ENCODE measurements at places on chromosomes 7 and 10. TPM values are rescaled to one million over a fixed set of nuclear protein-coding genes. Genes with fewer than 3 reads are reported as not detected.

DNA sequence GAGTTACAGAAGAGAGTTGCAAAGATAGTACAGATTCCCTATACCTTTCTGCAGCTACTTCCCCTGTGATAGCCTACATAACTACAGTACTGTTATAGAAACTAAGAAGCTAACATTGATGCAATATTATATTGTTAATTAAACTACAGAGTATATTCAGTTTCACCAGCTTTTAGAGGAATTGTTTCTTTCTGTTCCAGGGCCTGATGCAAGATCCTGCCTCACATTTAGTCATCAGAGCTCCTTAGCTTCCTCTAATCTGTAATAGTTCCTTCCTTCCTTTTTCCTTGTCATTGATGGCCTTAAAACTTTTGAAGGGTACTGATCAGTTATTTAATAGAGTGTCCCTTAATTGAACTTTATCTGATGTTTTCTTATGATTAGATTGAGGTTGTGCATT lies 56.8 kb downstream of the SDHAF3 start:
- DNase-seq: no peak

DNA sequence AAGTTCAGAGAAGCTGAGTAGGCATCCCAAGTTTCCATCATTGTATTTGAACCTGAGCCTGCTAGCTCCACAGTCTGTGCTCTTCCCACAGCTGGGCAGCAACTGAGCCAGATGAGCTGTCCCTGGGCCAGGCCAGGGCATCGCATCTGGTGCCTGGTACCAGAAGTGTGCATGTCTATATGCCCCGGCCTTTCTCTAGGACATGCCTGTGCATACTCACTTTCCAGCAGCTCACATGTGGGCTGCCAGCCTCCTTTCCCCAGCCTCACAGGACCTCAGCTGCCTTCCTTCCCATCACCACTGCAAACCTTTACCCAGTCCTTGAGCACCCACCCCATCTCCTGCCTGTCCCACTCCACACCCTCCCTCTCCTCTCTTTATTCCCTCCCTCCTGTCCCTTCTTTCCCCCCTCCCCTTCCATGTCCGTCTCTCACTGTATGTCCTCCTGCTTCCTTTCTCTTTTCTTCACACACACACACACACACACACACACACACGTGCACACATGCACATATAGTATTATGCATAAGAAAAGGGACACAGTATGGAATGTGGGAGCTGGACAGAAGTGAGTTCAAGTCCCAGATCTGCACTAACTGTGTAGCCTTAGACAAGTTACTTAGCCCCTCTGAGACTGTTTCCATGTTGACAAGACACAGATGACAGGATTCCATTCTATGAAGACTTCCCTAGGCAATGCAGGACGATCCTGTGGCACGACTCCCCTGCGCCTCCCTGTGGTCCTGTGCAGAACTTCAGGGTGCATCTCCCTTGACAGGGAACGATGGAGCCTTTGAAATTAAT lies 10.9 kb downstream of the CDHR1 start:
- peak; percentile 72 for DNase-seq

DNA sequence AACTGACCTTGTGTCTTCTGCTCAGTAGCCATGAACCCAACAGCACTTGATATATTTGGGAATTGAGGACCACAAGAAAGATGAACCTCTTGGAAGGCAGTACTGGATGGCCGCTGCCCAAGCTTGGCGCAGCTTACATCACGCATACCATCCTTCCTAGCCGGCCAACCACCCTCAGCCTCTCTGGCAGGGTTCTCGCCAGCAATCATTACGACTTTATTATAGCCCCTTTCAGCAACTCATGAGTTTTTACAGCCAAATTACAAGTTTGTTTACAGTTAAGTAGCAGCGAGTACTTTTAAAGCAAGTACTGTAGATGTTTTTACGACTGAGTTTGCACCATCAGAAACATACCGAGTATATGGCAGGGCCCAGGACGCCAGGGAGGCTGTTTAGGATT lies 769.1 kb downstream of the SUGCT start:
- DNase-seq: no peak

GRCh38 chr10:86373251-86373650 lies 6.7 kb upstream of the GRID1 start:
- DNase-seq: no peak

GRCh38 chr7:158256091-158256816 lies 331.4 kb downstream of the PTPRN2 start:
- no peak for DNase-seq

DNA sequence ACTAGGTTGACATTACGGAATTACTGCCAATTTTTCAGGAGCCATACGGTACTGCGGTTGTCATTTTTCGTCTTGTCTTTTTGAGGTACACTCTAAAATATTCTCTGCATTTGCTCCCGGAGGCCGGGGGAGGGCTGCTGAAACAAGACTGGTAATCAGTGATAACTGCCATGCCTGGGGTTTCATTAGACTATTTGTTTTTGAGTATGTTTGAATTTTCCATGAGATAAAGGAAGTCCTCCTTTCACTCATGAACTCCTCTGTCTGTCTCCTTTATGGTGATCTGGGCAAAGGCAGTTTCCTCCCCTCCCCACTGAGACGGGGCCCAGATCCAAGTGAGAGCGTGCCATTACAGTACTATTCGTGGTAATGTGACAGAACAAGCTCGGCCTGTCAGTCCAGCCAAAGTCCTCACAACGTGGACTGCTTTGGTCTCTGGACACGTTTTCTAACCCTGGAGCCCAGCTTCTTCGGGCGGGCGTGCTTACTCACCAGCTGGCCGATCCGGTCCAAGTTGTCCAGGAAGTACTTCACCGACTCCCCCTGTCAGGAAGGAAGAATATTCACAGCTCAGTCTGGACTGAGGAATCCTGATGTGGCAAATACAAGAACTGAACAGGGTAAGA lies 45.1 kb downstream of the AMZ1 start:
- peak; percentile 78 for DNase-seq

DNA sequence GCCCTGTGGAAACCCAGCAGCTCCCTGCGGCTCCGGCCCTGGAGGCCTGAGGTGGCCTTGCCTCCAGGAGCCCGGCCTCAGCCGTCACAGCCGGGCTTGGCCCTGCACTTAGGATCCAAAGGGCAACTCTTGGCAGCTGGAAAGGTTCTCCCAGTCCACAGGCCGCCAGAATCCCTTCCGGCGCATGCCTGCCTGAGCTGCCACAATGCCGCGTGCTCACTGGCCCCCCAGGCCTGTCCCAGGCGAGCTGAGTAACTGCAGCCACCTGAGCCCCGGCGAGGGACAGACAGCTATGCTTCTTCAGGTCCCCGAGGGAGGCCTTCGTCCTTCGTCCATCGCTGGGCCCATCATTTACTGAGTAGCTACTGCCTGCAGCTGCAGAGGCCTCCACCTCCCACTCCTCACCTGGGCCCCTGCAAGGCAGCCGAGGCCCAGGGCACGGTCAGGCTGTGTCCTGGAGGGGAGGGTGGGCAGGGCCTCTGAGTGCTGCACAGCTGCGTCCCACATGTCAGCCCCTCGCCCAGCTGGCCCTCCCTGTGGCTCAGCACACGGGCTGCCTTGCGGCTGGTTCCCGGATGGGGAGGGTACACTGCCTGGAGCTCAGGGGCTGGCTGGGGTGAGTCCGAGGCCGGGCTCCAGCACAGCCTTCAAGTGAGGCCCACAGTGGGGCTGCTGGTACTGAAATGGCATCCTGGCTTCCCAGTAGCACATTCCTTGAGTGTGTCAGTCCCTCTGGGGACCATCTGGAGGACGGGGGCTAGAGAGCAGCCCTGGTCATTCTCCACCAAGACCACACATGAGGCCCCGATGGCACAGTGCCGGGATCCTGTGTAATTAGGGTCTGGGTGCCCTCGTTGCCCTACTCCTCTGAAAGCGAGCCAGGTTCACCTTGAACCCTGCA lies 172.5 kb downstream of the ELFN1 start:
- no peak for DNase-seq

GRCh38 chr7:37359662-37360444 lies 88.8 kb downstream of the ELMO1 start:
- DNase-seq: no peak

GRCh38 chr10:62148155-62148554 lies 120.5 kb downstream of the RTKN2 start:
- no peak for DNase-seq

GRCh38 chr10:77105761-77106221 lies 531.8 kb downstream of the KCNMA1 start:
- no peak for DNase-seq

DNA sequence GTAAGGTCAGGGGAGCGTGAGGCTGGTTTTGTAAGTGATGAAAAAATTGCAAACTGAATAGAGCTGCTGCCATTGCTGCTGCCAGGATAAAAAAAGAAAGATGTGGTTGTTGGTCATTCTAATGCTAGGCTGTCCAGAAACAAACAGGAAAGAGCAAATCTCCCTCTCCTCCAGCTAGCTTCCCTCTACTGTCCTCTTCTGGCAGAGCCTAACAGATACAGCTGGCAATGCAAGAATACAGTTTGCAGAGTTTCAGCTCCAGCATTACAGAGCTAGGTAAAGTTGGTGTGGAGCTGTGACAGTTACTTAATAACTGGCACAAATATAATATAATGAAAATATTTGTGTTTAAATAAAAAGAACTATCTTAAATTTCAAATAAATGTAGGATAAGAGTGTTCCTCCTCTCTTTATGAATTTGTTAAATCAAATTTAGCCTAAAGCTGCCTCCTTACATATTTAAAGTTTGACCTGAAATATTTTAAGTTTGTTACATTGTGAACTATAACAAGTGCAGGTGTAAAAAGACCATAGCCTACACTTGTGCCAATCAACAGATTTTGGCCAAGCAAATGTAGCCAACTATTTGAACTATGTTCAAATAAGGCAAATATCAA lies 407.7 kb downstream of the SH2D4B start:
- DNase-seq: peak; percentile 60

- no peak for DNase-seq
Measured at GRCh38 chr7:66464059-66464458, 164.6 kb upstream of the KCTD7 start.

DNA sequence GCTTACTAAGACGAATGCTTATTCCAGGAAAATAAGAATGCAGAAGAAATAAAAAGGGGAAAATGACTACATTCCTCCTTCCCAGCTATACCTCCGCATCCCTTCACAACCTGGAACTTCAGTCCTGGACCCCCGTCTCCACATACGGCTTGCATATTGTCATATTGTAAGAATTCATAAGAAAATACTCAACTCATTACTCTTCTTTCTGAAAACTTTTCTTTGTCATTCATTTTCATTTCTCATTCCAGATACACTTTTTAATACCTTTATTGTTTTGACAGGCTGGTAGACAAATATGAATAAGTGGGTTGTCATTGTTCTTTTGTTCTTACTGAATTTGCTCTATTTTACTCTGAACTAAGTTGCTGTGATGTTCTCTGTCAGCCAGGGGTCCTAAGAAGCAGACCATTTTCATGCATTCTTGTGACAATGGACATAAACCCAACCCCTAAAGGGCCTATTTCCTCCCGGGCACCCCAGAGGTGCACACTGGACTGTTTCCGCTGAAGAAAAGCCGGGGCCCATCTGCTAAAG lies 23.3 kb upstream of the SFTPA2 start:
- DNase-seq: no peak

DNA sequence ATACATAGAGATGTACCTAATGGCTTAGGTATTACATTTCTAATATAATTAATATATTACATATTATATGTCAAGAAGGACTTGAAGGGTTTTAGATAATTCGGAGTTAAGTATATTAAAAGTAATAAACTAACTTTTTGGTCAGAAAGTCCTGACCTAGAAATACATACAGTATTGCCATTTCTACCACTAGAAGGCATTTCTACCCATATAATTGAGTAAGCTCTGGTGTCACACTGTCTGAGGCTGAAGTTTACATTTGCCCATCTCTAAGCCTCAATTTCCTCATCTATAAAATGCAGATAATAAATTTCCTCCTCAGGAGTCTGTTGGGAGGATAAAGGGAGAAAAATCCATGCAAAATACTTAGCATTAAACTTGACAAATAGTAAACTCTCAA lies 7.1 kb downstream of the FKBP14 start:
- no peak for DNase-seq

DNA sequence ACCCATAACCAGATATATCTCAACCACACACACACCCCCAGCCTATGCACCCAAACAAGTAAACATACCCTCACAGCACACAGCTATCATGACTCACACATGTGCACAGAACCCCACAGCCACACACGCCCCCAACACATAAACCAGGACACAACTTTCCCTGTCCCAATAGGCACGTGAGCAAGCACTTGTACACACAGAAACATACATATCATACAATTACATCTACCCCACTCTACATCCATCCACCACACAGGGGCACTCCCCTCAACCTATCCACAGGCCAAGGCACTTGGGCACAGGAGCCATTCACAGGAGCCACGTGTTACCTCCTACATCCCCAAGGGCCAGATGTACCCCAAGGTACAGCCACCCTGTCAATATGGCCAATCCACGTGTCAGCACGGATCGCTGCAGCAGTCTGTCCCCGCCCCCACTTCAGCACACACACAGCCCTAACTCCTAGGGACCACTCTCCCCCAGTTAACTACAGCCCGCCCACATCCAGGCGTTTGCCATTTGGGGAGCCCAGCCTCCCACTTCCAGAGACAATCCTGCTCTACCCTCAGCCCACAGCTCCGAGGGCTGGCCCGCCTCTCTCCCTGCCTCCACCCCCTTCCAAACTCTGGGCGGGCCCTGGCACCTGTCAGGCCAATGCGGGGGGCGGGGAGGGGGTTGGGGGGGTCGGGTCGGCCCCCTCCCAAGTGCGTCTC lies 163.5 kb downstream of the SH3PXD2A start:
- DNase-seq: no peak

DNA sequence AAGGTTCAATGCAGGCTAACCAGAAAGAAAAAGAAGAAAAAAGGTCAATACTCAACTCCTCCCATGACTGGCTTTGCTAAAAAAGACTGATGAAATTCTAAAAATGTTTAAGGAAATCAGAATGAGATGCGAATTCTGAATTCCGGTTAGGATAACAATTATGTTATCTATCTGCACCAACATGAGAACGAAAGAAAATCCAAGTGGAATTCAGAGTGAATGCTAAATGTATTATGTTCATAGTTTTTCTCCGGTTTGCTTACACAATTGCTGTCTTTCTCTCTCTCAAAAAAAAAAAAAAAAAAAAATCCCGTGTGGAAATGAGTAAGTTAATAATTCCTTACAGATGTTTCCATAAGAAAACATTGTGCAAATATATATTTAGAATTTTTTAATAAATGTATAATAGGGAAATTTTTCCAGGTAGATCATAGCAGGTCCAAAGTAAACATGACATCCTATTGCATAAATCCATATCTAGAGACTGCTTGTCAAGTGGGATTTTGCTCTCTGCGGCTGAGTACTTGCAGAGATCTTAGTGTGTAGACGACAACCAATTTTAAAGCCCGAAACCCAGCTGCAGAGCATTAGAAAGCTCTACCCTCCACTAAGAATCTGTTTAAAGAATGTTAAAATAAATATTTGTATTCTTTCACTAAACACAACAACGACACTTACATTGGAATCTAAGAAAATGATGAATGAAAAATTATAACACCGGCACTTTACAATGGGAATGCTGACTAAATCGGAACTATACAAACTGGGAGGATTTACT lies 104.0 kb downstream of the JAZF1 start:
- DNase-seq: no peak

- no peak for DNase-seq
Measured at GRCh38 chr7:54115028-54115763, 427.0 kb upstream of the VSTM2A start.

The TYW1B gene
- 1.1 TPM for polyA plus RNA-seq

The PDGFA gene
- polyA plus RNA-seq: 10.6 TPM

The MRPL43 gene
- polyA plus RNA-seq: 126 TPM

The AZGP1 gene
- polyA plus RNA-seq: 21.4 TPM

The GIMAP1 gene
- polyA plus RNA-seq: 1.1 TPM

The ARHGEF35 gene
- 0.22 TPM for polyA plus RNA-seq

All from brain (organoid and tissue), 16 donors.